GM10248 (cell line): ENCODE measurements at places on chromosomes 7 and 10.

- DNase-seq = no peak
Measured at GRCh38 chr10:53361281-53361680, 588.7 kb upstream of the MBL2 start.

DNA sequence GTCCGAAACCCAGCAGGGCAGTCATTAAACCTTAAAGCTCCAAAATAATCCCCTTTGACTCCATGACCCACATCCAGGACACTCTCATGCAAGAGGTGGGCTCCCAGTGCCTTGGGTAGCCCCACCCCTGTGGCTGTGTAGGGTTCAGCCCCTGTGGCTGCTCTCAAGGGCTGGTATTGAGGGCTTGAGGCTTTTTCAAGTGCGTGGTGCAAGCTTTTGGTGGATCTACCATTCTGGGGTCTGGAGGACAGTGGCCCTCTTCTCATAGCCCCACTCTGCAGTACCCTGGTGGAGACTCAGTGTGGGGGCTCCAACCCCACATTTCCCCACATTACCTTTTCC is 50.5 kb downstream of the RSBN1L start:
- no peak for DNase-seq

GRCh38 chr10:89809766-89810165 is 108.4 kb downstream of the KIF20B start:
- no peak for DNase-seq

GRCh38 chr7:36182854-36183604 is 30.0 kb downstream of the EEPD1 start:
- DNase-seq = no peak
